Naive B cell (primary cell): ENCODE measurements at places on chromosomes 4 and X.
A peak's percentile ranks its signal among the peaks of the same experiment; 100 is the strongest.

- DNase-seq = no peak
Measured at GRCh38 chr4:15161439-15161838, 159.2 kb downstream of the CPEB2 start.

DNA sequence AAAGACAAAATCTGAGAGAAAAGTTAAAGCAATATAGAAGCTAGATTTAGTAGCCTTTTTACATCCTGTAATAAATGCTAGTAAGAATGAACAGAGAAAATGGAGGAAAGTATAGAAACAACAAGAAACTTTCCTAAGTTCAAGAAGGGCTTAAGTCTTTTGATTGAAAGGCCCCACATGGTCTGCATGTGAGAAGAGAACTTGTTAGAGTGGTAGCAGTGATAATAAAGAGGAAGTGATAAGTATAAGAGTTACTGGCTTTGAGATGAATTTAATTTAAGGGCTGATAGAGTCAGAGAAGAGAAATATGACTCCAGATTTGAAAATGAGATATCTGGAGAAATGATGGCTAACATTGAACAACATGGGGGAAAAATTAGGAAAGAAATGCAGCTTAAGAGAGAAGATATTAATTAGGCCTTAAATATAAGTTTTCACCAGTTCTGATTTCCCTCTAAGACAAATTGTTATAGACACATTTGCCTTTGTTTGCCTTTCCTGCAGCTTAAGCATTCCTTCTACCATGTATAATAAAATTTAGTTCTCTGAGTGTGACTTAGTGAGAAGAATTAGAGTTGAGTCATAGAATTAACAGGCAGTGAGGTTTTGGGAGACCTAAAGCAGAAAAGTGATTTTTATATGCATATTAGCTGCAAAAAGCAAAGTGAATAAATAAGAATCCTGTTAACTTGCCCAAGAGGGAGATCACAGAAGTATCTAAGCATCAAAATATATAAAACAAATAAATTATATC, 18.4 kb downstream of the ZFX start:
- DNase-seq = no peak

DNA sequence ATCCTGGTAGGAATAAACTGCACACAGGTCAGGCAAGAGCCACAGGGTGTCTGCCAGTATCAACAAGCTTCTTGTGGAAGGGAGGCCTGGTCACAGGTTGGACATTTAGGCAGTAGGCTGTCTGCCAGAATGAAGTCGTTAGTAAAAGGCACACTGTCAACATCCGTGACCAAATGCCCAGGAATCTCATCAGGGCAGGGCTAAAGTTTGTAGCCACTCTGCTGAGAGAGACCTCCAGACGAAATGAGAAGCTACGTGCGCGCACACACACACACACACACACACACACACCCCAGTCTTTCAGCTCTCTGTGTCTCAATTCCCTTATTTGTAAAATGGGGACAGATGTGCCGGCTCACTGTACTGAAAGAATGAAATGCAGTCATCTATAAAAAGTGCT, 408.7 kb upstream of the ZFP42 start:
- no peak for DNase-seq

- DNase-seq = no peak
Measured at GRCh38 chr4:150385606-150386005, 196.3 kb upstream of the MAB21L2 start.

GRCh38 chrX:48890296-48890925, 7.2 kb downstream of the TIMM17B start:
- DNase-seq = no peak

DNA sequence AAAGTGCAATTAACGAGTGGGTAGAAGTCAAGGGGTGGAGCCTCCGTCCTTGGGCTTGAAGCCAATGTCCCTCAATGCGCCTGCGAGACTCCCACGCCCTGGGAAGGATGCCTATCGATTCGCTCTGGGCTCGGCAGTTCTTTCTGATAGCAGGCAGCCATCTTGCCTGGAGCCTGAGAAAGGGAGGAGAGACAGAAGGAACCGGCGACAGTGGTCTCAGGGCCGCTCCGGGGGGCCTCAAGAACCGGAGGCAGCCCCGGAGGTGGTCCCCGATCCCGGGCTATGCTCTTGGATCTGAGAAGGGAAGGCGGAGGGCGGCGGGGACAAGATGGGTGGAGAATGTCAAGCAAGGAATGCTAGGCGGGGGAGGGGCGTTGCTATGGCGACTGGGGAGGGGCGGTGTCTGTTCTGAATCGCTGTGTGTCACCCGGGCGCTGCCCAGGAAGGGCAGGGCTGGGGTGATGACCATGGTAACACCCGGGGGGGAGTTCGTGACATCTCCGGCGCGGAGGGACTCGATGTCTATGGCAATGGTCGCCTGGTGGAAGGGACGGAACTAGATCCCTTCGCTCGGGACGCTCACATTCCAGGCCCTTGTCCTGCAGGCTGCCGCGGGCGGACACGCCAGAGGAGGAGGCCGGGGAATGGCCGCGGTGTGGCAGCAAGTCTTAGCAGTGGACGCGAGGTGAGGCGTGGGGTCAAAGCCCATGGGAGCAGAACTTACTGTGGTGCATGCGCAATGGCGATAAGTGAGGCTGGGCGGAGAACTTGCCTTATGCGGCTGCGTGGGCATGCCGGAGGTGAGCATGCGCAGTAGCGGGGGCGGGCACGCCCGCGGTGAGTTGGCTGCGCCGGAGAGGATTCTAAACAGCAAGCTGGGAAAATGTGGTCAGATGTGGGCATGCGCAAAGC, at the start of gene WDR13:
TSS of gene WDR13 (plus strand) at position 140 of the 912 bp plus-strand sequence. CDS start at position 645, 505 bp downstream.
- DNase-seq = peak; percentile 84

DNA sequence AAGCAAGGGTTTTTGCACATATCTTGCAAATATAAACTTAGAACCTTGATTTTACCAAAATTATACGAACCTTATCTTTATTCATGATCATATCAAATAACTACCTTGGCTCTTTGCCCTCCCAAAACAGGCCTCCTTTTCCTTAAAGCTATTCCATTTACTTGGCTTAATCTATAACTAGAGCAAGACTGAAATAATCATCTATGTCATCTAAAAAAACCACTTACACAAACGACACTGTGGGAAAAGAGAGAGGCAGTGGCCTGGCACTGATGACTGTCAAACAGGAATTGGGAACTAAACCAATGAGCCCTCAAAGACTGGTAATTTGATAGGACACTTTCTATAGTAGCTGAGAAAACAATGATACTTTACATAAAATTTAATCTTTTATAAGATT, 11.7 kb upstream of the PTPN13 start:
- DNase-seq = no peak

GRCh38 chr4:129094347-129094746, 1.0 kb upstream of the SCLT1 start:
- no peak for DNase-seq

DNA sequence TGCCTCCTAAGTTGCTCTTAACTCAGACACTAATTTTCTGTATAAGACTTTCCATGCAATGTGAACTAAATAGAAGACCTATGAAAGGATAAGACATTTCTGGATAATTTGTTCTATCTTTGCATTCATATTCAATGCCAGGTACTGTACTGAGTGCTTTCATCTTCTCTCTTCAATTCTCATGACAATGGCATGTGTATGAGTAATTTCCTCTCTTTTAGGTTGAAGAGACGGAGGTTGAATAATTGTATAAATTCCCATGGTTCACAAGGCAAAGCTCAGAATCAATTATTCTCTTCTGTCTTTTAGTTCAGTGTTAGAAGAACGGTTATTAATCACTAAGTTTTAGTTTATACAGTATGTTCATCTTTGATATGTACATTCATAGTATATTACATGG, 29.3 kb upstream of the CFAP299 start:
- no peak for DNase-seq

- DNase-seq = no peak
Measured at GRCh38 chr4:133910165-133910564, 291.4 kb downstream of the PABPC4L start.

GRCh38 chr4:110487873-110488272, 11.9 kb downstream of the ENPEP start:
- no peak for DNase-seq

DNA sequence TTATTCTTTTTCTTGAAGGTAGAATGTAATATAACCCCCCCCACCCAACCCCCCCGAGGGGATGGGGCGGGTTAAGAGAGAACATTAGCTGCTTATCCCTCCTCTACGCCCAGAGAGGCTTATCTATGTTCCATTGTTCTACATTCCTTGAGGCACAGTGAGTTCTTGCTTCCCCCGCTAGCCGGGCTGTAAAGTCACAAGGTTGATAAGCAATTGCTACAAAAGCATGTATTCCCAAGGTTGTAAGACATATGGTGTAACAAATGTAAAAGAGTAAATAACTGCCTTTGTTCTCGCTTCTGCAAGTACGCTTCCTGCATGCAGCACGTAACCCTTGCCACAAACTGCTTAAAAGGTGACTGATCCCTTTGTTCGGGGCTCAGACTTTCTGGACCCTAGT, 8.2 kb downstream of the DCAF8L2 start:
- no peak for DNase-seq

DNA sequence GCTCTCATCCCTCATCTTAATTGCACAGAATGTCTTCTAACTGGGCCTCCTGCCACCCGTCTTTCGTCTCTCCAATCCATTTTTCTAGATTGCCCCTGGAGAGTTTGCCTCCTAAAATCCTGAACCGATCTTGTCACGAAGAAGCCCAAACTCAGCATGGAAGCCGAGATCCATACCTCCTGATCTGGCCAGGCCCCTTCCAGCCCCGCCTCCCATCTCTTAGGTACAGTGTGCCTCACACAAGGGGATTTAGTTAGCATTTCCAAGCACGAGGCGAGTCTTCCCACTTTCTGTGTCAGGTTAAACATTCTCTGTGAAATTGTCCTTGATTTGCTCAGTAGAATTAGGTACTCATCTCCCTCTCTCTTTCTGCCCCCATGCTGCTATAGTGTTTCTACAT, 80.0 kb upstream of the TENM3 start:
- no peak for DNase-seq
